MCF 10A (cell line): ENCODE measurements at places on chromosomes 12 and 14. TPM values are rescaled to one million over a fixed set of nuclear protein-coding genes. Genes with fewer than 3 reads are reported as not detected.
A peak's percentile ranks its signal among the peaks of the same experiment; 100 is the strongest.

DNA sequence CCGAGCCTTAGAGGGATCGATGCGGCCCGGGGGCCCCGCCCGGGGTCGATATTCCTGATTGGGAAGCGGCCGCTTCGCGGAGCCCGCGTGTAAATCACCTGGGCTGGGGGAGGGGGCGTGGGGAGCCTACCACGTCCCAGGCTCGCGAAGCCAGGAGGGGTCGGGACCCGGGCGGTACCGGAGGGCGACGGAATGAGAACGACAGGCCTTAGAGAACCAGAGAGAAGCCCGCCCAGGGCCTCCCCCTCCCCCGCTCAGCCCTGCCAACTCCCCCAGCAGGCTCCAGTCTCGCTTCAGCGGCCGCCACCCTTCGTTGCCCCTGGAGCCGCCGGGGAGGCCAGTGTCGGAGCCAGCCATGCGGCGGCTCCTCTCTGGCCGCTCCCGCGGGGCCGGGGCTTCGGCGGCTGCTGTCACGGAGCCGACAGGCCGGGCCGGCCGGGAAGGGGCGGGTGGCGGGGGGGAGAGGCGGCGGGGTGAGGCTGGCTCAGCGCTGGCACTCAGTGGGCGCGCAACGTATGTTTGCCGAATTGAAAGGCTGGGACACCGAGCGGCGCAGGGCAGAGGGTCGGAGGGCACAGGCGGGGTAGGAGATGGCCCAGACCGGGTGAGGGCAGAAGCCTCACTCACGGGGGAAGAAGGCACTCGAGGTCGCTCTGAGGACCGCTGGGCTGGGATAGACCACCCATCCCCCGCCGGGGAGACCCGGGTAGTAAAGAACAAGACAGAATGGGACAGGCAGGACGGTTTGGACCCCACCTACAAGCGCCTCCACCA, 1.4 kb upstream of the DNAJC22 start:
- DNase-seq = no peak
- H3K27ac ChIP-seq = no peak overlapping the region
- no peaks in the 10 kb centered on the region for H3K36me3 ChIP-seq
- H3K4me1 ChIP-seq = peaks cover 9% of the 10 kb centered on the region

- no peak overlapping the region for H3K27ac ChIP-seq
- H3K27me3 ChIP-seq = no peaks in the 10 kb centered on the region
- H3K36me3 ChIP-seq = no peaks in the 10 kb centered on the region
Measured at GRCh38 chr12:124578854-124579253, 11.4 kb upstream of the NCOR2 start.

- H3K4me1 ChIP-seq = peaks cover 6% of the 10 kb centered on the region
- H3K4me3 ChIP-seq = no peak overlapping the region
- DNase-seq = no peak
- no peak overlapping the region for H3K27ac ChIP-seq
Measured at GRCh38 chr14:55645845-55646832, 66.1 kb downstream of the KTN1 start.

- peak overlapping the region; percentile 19 for H3K27ac ChIP-seq
- peaks cover 19% of the 10 kb centered on the region for H3K4me1 ChIP-seq
- peak; percentile 49 for DNase-seq
- H3K27me3 ChIP-seq = no peaks in the 10 kb centered on the region
Measured at GRCh38 chr12:47023953-47024352, 55.5 kb upstream of the PCED1B start.

GRCh38 chr14:79576424-79576823, 634.9 kb downstream of the DIO2 start:
- no peak overlapping the region for H3K4me3 ChIP-seq
- H3K4me1 ChIP-seq = no peaks in the 10 kb centered on the region
- DNase-seq = no peak
- H3K27ac ChIP-seq = no peak overlapping the region
- H3K27me3 ChIP-seq = no peaks in the 10 kb centered on the region
- no peaks in the 10 kb centered on the region for H3K36me3 ChIP-seq

DNA sequence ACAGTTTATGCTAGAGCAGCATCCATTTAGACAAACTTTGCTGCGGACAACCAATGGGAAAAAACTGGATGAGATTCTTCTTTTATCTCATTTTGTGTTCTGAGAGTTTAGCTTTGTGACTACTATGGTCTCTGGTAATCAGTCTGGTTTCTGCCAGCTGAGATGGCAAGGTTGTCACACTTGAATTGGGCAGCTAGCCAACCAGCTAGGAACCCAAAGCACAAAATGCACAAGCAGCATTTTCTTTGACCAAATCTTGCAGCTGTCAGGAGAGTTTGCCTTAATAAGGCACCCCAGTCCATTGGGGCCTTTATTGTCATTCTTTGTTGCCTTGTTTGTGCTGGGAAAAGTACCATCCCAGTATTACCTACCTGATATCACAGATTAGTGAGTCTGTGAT, 34.0 kb upstream of the ETV6 start:
- no peak for DNase-seq
- H3K27me3 ChIP-seq = no peaks in the 10 kb centered on the region
- H3K4me1 ChIP-seq = no peaks in the 10 kb centered on the region
- H3K36me3 ChIP-seq = no peaks in the 10 kb centered on the region
- H3K27ac ChIP-seq = no peak overlapping the region
- H3K4me3 ChIP-seq = no peak overlapping the region

DNA sequence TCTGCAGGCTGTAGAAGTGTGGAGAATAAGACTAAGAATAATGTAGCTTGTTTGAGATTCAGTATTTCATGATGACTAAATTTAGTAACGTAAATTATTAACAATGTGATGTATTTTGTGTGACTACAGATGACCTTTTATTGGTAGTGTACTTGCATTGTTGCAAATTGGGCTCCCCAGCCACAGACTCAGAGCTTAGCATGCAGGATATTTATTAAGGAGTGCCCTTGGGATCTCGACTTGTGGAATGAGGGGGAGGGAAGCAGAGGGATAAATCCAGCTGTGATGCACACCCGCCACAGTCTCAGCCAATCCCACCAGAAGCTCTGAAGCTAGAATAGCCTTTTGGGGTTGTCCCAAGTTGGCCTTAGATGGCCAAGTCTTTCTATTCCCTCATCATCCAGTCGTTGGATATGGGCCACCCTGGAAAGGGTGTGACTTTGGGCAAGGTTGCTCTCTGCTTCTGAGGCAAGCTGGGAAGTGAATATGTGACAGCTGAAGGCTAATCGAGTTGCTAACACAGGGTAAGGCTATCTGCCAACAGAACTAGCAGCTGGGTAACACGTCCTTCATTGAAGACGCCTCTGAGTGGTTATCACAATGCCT, 42.1 kb upstream of the USP44 start:
- H3K4me3 ChIP-seq = no peak overlapping the region
- H3K27me3 ChIP-seq = no peaks in the 10 kb centered on the region
- no peaks in the 10 kb centered on the region for H3K4me1 ChIP-seq
- no peak overlapping the region for H3K27ac ChIP-seq

- DNase-seq = no peak
- H3K27ac ChIP-seq = peak overlapping the region; percentile 96
- no peak overlapping the region for H3K4me3 ChIP-seq
- H3K4me1 ChIP-seq = peaks cover 39% of the 10 kb centered on the region
- no peaks in the 10 kb centered on the region for H3K27me3 ChIP-seq
Measured at GRCh38 chr12:76018672-76019071, 12.9 kb downstream of the PHLDA1 start.

DNA sequence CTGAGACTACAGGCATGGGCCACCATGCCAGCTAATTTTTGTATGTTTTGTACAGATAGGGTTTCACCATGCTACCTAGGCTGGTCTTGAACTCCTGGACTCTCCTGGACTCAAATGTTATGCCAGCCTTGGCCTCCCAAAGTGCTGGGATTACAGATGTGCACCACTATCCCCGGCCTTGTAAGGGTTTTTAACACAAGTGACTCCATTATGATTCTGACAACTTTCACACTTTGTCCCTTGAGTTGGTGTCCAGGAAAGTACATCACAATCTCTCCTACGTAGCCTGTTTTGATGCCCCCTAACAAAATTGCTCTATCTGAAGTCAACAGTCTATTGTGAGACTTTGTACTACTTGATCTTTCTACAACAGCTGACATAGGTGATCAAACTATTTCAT, 11.4 kb upstream of the METAP2 start:
- no peak for DNase-seq
- no peaks in the 10 kb centered on the region for H3K36me3 ChIP-seq
- H3K27ac ChIP-seq = no peak overlapping the region
- no peaks in the 10 kb centered on the region for H3K27me3 ChIP-seq

DNA sequence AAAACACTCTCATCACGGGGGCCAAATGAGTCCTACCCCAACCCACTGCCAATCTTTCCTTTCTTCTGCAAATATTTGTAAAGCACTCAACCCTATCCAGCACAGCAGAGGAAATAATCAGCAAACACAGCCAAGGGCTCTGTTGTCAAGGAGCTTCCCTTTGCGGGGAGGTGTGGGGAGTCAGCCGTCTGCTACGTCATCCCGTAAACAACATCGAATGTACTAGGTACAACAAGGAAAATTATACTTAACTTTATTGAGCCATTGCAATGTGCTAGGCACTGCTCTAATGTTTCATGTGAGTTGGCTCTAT, 22.8 kb downstream of the TMEM63C start:
- no peak overlapping the region for H3K4me3 ChIP-seq
- peaks cover 8% of the 10 kb centered on the region for H3K36me3 ChIP-seq
- H3K4me1 ChIP-seq = no peaks in the 10 kb centered on the region
- H3K27me3 ChIP-seq = no peaks in the 10 kb centered on the region

- peak overlapping the region; percentile 16 for H3K4me3 ChIP-seq
- H3K4me1 ChIP-seq = no peaks in the 10 kb centered on the region
- H3K27me3 ChIP-seq = no peaks in the 10 kb centered on the region
- DNase-seq = no peak
- no peak overlapping the region for H3K27ac ChIP-seq
Measured at GRCh38 chr12:98456576-98457573, 58.5 kb upstream of the TMPO start.

GRCh38 chr12:1185460-1186182, 194.6 kb downstream of the ERC1 start:
- H3K4me1 ChIP-seq = no peaks in the 10 kb centered on the region
- no peak overlapping the region for H3K4me3 ChIP-seq
- no peak overlapping the region for H3K27ac ChIP-seq
- no peaks in the 10 kb centered on the region for H3K27me3 ChIP-seq

DNA sequence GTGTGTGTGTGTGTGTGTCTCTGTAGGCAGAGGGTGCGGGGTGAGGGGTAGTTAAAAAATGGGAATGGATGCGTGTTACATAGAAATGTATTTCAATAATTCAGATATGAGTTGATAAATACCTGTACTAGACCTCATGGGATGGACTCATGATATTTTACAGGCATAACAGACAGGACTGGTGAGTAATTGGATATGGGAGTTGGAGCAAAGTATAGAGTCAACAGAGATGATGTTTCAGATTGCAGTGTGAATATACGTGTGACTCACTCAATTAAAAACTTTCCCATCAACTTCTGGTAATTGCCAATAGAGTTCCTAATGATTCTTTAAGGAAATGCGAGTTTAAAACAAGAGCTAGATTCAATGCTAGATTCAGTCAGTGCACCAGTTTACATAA, 711.9 kb downstream of the C12orf50 start:
- H3K27ac ChIP-seq = no peak overlapping the region
- H3K4me1 ChIP-seq = no peaks in the 10 kb centered on the region
- no peaks in the 10 kb centered on the region for H3K36me3 ChIP-seq
- DNase-seq = peak; percentile 2
- no peak overlapping the region for H3K4me3 ChIP-seq

Gene GALNT8
- not detected in 2 replicates for total RNA-seq

Gene KRT85
- total RNA-seq = 0.23 TPM in 1 of 2 replicates, not detected in the other

Gene AICDA
- total RNA-seq = not detected in 2 replicates

Gene ASPG
- total RNA-seq = 0.05 and 0.12 TPM in 2 replicates

Gene PTCSC3
- not detected in 2 replicates for total RNA-seq

Gene HNF1A
- not detected in 2 replicates for total RNA-seq

Gene SELPLG
- total RNA-seq = 0.86 and 1.2 TPM in 2 replicates

Gene RPL36AL
- 257 and 299 TPM in 2 replicates for total RNA-seq

Gene EML5
- 0.37 and 0.54 TPM in 2 replicates for total RNA-seq

Gene SLC41A2
- 14.6 and 15.9 TPM in 2 replicates for total RNA-seq

Gene GALNT4
- total RNA-seq = 2.6 and 2.8 TPM in 2 replicates
